ENCODE measurements at places on chromosomes 1 and 21. TPM values are rescaled to one million over a fixed set of nuclear protein-coding genes. Genes with fewer than 3 reads are reported as not detected.
A peak's percentile ranks its signal among the peaks of the same experiment; 100 is the strongest.

The MANEAL gene
- 1.2 TPM for total RNA-seq

The CAPN8 gene
- total RNA-seq = not detected

- H3K27me3 ChIP-seq = no peaks in the 10 kb centered on the region
- DNase-seq = no peak
- H3K36me3 ChIP-seq = no peaks in the 10 kb centered on the region
- H3K4me1 ChIP-seq = no peaks in the 10 kb centered on the region
- H3K27ac ChIP-seq = no peak overlapping the region
These were observed 16.8 kb downstream of the ERRFI1 start for GRCh38 chr1:8009043-8010002.

DNA sequence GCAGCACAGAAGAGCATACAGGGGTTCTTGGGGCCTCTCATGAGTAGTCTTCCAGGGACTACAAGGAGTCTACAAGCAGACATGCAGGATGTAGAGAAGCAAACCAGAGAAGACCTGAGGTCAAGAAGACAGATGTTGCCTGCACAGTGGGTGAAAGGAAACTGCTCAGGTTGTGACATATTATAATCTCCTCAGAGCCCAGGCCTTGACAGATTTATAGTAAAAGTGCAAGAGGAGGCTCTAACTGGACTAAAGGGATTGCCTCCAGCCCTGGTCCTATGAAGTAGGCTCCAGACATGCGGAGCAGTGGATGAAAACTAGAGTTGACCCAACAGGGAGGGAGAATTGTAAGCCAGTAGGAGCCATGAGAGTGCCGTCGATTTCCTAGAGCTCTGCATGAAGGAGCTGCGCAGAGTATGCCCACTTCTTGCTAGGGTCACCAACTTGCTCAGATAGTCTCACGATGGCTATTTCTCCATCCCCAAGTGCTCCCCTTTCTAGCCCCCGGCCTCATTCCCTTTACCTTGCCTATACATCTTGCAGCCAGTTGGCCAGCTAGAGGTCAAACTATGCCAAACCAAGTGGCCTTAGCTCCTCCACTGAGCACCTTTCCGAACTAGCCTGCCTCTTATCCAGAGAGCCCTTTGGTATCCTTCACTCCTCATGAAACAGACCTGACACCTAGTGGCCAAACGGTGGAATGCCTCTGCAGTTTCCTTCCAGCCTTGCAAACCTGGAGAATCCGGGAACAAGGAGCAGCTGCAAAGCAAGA is 36.2 kb upstream of the IPO9 start:
- H3K4me1 ChIP-seq = peaks cover 9% of the 10 kb centered on the region
- H3K36me3 ChIP-seq = no peaks in the 10 kb centered on the region
- H3K4me3 ChIP-seq = no peak overlapping the region
- H3K27ac ChIP-seq = no peak overlapping the region
- H3K27me3 ChIP-seq = no peaks in the 10 kb centered on the region
- peak; percentile 66 for DNase-seq

DNA sequence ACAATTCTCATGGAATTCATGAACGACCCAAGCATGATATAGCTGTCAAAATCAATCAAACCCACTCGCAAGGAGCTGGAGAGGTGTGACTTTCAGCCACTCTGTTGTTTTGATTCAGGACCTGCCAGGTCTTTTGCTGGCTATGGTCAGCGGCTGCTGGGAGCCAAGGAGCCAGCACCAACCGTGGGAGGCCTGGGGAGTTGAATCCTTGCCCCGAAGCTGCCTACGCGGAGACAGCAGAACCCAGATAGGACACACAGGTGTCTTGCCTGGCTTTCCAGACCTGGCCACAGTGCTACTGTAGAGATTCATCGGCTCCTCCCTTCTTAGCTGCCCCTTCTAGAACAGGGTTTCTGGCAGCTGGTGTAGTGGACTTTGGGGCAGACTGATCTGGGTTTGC is 42.7 kb downstream of the ZSCAN20 start:
- H3K4me1 ChIP-seq = peaks cover 8% of the 10 kb centered on the region
- DNase-seq = no peak
- H3K27ac ChIP-seq = no peak overlapping the region
- peaks cover 6% of the 10 kb centered on the region for H3K27me3 ChIP-seq
- H3K4me3 ChIP-seq = no peak overlapping the region

- no peak overlapping the region for H3K4me3 ChIP-seq
- peaks cover 5% of the 10 kb centered on the region for H3K27me3 ChIP-seq
- no peak overlapping the region for H3K27ac ChIP-seq
- DNase-seq = no peak
These were observed 47.9 kb downstream of the ELF3 start for GRCh38 chr1:202058001-202058908.

GRCh38 chr1:198763298-198763714 is 124.5 kb downstream of the PTPRC start:
- peaks cover 3% of the 10 kb centered on the region for H3K36me3 ChIP-seq
- no peak overlapping the region for H3K27ac ChIP-seq
- no peak overlapping the region for H3K4me3 ChIP-seq
- peaks cover 46% of the 10 kb centered on the region for H3K4me1 ChIP-seq
- H3K27me3 ChIP-seq = no peaks in the 10 kb centered on the region
- DNase-seq = no peak

- H3K27ac ChIP-seq = no peak overlapping the region
- peaks cover 25% of the 10 kb centered on the region for H3K27me3 ChIP-seq
- H3K4me3 ChIP-seq = no peak overlapping the region
- no peaks in the 10 kb centered on the region for H3K36me3 ChIP-seq
- no peak for DNase-seq
These were observed 10.5 kb upstream of the TMEM61 start for GRCh38 chr1:54969879-54970278.

DNA sequence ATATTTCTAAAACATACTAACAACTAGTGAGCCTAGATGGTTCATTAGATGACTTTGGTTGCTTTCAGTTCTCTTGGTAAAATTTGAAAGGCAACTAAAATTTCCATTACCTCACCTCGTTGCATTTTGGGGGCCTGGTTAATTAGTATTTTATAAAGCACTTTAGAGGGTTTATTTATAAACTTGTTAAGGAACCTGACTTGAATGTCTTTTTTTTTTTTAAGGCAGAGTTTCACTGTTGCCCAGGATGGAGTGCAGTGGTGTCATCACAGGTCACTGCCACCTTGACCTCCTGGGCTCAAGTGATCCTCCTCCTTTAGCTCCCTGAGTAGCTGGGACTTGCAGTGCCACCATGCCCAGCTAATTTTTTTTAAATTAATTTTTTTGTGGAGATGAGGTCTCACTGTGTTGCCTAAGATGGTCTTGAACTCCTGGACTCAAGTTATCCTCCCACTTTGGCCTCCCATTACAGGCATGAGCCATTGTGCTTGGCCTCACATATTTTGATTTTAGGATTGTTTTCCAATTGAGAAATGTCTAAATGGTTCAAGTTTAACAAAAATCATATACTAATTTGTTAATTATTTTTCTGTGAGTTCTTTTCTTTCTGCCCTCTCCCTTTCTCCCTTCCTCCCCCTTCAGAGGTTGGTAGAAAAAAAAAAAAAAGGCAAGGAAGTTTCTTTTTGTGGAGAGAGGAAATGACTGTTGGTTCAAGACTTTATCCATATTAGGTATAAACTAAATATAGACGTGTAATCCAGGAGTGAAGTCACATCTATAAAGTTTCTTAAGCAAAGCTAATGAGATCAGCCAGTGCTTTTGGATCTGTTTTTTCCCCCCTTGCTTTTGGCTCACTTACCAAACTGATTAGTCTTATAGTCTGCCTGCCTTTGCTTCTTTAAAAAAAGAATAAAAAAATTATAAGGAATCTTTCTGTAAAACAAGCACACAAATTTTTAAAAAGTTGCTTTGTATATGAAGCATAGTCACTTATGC is 24.7 kb downstream of the CLIC4 start:
- H3K27ac ChIP-seq = no peak overlapping the region
- DNase-seq = no peak
- peaks cover 10% of the 10 kb centered on the region for H3K4me1 ChIP-seq
- no peak overlapping the region for H3K4me3 ChIP-seq
- no peaks in the 10 kb centered on the region for H3K27me3 ChIP-seq

DNA sequence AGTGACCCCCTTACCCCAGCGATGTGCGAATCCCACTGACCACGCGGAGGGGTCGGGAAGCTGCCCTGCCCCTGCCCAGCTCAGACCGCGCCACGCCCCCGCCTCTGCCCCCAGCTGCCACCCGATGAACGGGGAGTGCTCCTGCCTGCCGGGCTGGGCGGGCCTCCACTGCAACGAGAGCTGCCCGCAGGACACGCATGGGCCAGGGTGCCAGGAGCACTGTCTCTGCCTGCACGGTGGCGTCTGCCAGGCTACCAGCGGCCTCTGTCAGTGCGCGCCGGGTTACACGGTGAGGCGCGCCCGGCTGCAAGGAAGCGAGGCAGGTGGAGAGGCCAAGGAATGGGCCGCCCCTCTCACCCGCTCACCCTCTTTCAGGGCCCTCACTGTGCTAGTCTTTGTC is 11.9 kb upstream of the LRRC71 start:
- peaks cover 9% of the 10 kb centered on the region for H3K27me3 ChIP-seq
- no peaks in the 10 kb centered on the region for H3K36me3 ChIP-seq
- H3K4me1 ChIP-seq = peaks cover 3% of the 10 kb centered on the region
- H3K27ac ChIP-seq = no peak overlapping the region

Measured in activated CD8-positive, alpha-beta T cell treated with anti-CD3 and anti-CD28 coated beads for 36 hours (primary cell).